Mesenteric fat pad (tissue), 1 donor: ENCODE measurements at places on chromosomes 7 and 10. TPM values are rescaled to one million over a fixed set of nuclear protein-coding genes. Genes with fewer than 3 reads are reported as not detected.

Gene TAS2R41
- not detected for total RNA-seq

Gene WDFY4
- 10.1 TPM for total RNA-seq

Gene LEP
- 784 TPM for total RNA-seq

Gene MACC1
- total RNA-seq = 7.4 TPM

Gene PRSS37
- not detected for total RNA-seq

DNA sequence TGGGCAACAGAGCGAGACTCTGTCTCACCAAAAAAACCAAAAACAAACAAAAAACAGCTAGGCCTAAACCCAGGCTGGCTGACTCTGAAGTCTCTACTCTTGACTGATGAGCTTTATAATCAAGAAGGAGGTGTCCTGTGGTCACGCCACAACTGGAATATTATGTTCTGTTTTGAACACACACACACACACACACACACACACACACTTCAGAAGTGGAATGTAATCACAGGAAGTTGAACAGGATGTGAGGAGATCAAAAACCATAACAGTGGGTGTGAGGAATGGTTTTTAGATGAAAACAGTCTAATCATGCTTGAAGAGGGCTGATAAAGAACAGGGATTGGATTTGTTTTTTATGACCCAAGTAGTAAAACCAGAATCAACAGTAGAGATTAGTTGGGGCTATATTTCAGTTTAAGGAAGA lies 51.1 kb upstream of the IL6 start:
- no peak for DNase-seq

- DNase-seq = no peak
Observed at GRCh38 chr7:106752367-106752766, 91.4 kb upstream of the CCDC71L start.

- no peak for DNase-seq
Observed at GRCh38 chr10:92834986-92835385, 13.3 kb upstream of the EXOC6 start.

GRCh38 chr10:93189944-93190343 lies 116.3 kb downstream of the CYP26A1 start:
- no peak for DNase-seq

DNA sequence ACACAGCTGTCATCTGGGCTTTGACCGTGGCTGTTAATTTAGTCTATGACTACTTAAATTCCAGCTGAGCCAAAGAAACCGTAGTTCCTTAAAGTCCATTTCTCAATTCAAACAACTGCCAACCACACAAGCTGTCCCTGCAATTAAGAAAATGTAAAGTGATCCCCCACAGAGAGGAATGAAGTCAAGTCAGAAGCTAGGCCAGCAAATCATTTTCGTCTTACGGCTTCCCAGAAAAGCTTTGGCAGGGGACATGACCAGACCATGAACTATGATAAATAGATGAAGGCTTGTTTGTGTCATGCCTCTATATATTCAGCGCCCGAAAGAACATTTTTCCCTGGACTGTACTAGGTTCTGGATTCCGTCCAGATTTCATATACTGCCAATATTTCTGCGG lies 54.6 kb downstream of the HACD1 start:
- DNase-seq = no peak

GRCh38 chr10:6383096-6383812 lies 180.5 kb downstream of the PFKFB3 start:
- DNase-seq = no peak

DNA sequence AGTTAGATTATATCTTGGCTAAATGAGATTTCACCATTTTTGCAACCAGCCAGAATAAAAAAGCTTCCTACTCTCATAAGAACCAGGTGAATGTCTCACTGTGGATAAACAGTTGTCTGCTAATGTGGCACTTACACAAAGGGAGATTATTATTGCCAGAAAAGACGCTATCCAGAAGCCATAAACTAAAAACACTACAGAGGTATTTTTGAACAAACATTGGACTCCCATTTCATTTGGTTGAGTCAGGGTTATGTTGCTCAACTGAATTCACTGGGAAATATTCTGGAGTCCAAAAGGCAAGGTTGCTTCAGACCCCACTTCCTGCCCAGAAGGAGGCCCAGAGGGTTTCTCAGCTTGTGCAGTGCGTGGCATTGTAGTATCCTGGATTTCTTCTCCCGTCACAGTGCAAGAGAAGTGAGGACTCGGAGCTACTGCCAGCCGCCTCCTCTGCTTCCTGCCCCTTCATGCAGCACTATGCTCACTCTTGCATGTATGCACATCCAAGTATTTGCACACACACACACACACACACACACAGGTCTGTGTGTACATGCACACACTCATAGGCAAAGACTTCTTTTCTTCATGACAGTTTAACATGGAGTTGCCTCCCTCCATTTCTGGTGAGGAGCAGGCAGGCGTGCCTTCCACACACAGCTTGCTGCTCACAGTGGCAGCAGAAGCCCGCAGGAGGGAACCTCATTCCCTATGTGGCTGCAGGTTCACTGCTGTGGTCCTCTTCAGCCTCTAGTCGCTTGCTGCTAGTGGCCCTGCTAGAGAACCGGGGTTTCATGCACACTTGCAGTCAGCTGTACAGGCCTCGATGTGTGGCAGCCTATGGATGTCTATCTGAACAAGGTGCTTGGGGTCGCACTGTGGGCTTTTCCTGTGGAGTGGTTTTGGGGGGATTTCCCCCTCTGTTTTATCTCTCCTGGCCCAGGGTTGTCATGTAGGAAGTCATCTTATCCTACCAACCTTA lies 10.1 kb downstream of the DENND10 start:
- DNase-seq = no peak

GRCh38 chr10:93468461-93469213 lies 13.5 kb downstream of the MYOF start:
- DNase-seq = no peak

DNA sequence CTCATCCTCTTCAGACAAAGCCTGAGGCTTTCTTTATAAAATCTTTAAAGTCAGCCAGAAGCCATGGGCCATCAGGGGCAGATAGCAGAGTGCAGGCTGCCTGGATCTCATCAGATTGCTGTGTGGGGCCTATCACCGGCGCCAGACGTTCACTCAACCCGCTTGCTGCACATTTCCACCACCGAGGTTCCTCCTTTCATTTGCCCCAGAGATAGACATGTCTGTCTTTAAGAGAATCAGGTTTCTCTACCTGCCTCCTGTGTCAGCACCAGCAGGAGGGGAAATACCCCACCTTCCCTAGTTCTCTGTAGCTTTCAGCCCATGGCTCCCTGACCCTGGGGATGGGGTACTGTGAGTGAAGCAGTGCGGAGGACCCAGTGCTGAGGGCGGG lies 22.0 kb downstream of the SLC18A2 start:
- DNase-seq = no peak
